ENCODE measurements at places on chromosomes 5 and 9. TPM values are rescaled to one million over a fixed set of nuclear protein-coding genes. Genes with fewer than 3 reads are reported as not detected.
A peak's percentile ranks its signal among the peaks of the same experiment; 100 is the strongest.

DNA sequence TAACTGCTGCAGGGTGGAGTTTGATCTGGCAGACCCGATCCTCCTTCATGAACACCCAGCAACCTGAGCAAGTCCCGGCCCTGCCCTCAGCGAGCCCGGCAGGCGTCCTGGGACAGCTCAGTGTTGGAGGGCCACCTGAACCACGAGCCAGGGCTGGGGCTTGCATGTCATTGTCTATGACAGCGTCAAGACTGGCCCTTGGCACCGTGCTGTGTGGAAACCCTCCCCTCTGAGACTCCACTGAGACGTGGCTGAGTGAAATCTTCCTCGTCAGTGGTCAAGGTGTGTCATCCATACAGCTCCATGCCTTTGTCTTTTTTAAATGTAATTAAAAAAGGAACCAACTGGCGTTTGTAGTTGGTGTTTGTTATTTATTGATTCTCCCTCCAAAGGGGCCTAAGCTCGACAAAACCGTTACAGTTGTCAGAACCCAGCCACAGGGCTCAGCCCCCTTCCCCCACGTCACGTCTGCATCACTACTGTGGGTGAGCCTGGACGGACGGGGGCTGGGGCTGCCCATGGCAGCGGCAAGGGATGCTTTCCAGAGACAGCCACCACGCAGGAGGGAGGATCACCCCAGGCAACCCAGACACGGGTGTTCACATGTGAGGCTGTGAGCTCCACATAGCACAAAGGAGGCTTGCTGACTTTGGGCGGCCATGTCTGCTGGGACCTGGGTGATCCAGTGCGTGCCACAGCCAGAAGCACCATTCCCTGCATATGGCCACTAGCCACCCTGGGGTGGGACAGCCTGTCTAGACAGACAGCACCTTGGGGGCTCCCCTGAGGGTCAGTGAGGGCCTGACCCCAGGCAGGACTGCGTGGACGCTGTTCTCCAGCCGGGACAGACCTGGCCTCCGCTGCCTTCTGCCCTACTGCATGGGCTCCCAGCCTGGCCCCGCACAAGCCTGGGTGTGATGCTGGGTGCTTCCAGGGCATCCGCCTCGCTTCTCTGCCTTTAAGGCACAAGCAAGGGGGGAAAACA is 7.3 kb downstream of the UCK1 start:
- DNase-seq, result no peak

- DNase-seq, result no peak
Observed at GRCh38 chr9:93149361-93149760, 15.3 kb upstream of the NINJ1 start.

DNA sequence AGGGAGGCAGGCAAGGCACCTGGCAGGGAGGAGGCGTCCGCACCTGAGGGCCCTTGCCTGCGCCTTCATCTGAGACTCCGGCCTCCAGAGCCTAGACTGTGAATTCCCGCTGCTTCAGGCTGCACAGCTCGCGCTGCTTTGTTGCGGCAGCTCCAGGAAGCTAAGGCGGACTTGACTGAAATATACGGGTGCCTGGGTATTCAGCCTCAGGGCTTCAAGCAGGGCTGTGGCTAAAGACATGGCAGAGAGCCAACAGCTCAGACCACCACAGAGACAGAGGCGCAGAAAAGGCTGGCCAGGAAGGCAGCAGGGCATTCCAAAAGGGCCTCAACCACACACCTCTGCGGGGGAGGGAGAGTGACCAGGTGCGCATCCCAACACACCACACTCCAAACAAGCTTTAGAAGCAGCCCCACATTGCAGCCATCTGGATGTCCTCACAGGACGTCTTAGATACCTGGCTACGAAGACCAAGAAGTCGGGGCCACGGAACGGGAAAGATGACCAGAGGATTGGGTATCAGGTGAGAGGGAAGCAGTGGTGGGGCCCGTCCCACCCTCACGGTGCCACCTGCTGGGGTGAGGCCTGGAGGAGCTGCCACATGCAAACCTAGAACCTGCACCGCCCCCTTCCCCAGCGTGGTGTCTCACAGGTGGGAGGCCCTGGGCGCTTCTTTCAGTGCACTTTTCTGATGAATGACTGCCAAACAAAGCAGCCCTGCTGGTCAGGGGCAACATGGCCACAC is 1.7 kb upstream of the DPH7 start:
- no peak for DNase-seq

DNA sequence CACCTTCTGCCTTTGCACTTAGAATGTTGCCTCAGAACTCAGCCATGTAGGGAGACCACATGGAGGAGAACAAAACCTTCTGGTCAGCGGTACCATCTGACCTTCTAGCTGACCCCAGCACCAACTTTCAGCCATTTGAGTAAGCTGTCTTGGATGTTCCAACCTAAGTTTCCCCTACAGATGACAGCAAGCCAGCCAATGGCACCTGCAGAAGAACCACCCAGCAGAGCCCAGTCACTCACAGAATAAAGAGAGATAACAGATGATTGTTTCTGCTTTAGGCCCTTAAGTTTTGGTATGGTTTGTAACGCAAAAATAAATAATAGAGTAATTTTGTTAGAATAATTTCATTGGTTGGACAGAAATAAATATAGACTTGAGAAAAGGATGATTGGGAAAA is 10.4 kb downstream of the DNAH5 start:
- no peak for DNase-seq

GRCh38 chr5:138685193-138685745 is 68.0 kb upstream of the CTNNA1 start:
- DNase-seq, result no peak

- peak; percentile 33 for DNase-seq
Observed at GRCh38 chr5:151315998-151316597, 12.5 kb upstream of the SLC36A3 start.

DNA sequence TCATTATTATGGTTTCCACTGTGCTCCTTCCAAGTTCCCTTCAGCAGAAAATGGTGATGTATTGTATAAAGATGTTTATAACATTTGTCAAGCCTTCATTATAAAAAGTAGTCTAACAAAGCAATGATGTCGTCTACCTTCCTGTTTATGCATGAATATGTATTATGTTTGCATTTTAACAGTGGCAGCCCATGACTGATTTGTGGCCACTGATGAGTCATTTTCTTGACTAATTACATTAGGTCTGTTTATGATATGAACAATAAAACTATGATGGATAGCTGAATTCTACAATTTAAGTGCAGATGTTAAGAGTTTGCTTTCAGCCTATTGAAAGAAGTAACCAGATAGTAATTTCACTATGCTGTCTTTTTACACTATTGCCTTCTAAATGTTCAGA is 75.4 kb upstream of the ADAMTS19 start:
- no peak for DNase-seq

- no peak for DNase-seq
Observed at GRCh38 chr9:134839455-134840125, 41.0 kb upstream of the FCN2 start.

DNA sequence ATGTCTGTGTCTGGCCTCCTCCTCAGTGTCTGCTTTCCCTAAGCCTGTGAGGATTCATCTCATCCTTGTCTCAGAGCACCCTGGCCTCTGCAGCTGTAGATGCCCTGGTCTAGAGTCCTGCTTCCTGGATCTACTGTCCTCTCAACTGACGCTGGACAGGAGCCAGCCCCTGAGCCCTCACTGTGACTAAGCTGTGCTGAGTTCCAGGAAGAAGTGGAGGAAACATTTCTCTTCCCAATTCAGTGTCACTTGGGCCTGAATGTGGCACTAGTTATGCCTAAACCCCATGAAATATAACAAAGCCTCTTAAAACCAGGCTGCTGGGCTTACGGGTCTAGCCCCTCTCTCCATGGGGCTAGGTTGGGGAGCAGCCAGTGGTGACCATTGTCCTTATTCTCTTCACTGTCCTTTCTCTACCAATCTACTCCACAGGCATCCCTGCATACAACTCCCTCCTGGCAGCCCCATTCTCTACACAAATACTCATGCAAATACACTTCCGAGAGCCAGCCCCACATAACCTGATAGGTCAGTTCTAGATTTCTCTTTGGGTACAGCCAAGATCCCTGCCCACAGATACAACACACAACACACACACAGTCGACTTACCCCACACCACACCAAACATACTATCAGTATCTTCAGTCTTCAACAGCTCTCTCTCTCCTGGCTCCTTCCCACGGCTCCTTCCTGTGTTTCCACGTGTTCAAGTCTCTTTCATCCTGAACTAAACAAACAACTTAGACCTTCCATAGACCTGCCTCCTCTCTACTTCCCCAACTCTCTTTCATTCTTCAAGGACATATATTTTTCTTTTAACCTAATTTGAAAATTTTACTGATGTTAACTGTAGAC is 220.8 kb downstream of the SNX18 start:
- peak; percentile 49 for DNase-seq

DNA sequence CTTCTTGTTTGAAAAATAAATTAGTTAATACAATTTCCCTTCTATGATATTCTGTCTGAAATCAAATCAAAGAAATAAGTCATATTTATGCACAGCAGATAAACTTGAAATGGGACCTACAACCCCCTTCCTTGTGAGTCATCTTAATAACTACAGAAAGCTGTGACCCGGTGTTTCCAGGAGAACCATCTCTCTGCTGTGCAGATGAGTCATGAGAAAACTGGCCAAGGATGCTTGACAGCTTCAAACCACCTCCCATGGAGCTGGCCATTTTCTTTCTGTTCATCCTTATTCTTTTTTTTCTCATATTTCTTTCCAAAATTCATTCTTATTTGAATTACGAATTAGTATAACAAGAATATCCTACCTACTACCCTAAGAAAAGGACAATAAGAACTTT is 43.4 kb upstream of the NR4A3 start:
- DNase-seq, result peak; percentile 85

GRCh38 chr9:121249563-121249962 is 18.4 kb upstream of the GSN start:
- DNase-seq, result no peak

DNA sequence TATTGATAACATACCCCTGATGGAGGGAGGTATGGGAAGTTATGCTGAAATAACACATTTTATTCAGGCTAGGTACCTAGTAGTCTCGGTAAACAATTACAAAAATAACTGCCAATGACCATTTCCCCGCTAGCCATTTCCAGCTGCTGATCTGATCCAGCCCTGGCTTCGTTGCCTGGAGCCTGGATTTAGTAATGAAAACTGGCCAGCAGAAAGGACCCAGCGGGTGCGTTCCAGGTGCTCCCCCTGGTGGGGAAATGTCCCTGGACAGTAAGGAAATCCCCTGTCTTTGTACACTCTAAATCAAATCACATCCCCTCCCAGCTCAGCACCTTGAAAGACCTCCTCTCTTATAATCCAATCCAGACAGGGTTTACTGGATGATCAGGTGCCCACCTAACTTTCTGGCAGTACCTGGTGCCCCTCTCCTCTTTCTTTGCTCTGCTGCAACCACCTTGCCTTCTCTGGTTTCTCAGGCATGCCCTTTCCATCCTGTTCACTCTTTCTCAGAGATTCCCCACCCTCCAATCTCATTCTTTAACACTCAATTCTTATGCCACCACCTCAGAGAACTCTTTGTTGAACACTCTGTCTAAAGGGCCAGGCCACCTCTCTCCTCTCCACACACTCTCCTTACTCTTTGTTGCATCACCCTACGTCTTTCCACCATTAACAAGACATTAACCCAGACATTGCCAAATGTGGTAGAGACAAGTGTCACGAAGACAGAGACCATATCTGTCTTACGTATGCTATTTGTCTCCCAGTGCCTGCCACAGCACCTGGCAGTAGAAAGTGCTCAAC is 50.1 kb upstream of the SMAD5 start:
- peak; percentile 69 for DNase-seq

DNA sequence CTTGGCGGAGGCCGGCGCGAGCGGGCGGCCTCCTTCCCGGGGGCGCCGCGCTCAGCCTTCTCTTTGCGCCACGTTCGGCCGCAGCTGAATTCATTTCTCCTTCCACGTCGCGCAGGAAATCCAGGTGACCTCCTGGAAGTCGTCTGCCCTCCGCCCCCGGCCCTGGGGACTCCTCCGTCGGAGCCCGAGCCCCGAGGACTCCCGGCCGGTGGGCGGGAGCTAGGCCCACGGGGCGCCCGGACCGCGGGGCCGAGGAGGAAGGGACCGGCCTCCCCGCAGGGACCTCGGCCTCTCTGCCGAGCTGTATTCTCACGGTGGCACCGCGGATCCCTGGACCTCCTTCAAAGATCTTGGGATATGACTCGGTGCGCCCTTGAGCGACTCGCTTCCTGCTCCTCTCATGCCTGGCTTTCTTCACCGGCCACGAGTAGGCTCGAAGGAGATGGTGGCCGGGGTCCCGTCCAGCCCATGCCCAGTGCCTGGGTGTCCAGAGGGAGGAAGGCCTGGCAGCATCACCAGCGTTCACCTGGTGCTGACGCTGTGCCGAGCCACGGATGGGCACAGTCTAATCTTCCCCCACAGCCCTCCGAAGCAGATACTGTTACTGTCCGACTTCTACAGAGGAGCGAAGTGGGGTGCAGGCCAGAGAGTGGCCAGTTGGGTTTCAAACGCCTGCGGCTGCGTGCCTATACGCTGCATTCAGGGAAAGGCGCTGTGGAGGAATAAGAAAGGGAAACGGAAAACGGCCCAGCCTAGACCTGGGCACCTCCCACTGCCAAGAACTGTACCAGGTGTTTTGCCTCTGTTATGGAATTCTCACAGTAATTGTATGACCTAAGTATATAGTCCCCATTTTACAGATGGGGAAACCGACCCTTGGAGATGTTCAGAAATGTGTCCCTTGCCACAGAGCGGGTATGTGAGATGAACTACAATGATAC is 47.3 kb downstream of the PAX5 start:
- no peak for DNase-seq

GRCh38 chr5:156274453-156274852 is 52.5 kb upstream of the SGCD start:
- no peak for DNase-seq

GRCh38 chr5:143985832-143986515 is 174.0 kb downstream of the HMHB1 start:
- DNase-seq, result peak; percentile 39

- DNase-seq, result peak; percentile 87
Observed at GRCh38 chr5:38601863-38602298, 45.4 kb upstream of the LIFR start.

DNA sequence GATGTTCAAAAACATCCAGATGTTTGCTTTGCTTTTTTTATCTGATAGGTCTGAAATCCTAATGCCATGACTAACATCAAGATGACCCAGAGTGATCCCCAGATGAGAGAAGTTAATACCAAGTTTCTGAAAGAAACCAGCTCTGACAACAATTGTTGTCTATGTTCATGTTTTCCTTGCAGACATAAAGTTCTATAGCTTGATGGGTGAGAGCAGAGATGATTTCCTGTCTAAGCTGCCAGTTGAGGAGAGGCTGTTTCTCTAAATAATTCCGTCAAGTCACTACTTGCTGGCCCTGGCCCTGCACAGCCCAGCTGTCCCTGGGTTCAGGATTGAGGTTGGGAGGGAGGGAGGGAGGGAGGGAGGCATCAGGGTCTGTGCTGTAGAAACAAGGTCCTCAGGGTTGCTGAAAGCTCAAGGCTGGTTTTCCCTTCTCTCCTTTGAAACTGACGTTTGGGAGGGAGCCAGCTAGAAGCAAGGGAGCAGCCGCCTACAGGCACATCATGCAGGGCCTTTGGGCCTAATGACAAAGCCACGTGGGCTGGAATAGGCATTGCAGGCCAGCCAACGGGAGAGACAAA is 3.9 kb downstream of the SPARC start:
- no peak for DNase-seq

- DNase-seq, result no peak
Observed at GRCh38 chr5:122639864-122640263, 135.0 kb upstream of the SNX2 start.

Gene SPATA9
- 0.20 TPM for total RNA-seq

Gene LCN12
- total RNA-seq, result 0.40 TPM

Gene PHF24
- total RNA-seq, result not detected

Gene SPINK4
- total RNA-seq, result not detected

Gene LRRC19
- total RNA-seq, result not detected

Gene CCDC69
- 1.6 TPM for total RNA-seq

Gene ZNF883
- 6.8 TPM for total RNA-seq

Gene SHROOM1
- 3.3 TPM for total RNA-seq

Gene OR1J2
- not detected for total RNA-seq

Gene FANCG
- total RNA-seq, result 13.0 TPM

Gene DAB2
- 117 TPM for total RNA-seq

Gene NR2F1
- 3.4 TPM for total RNA-seq

Measured in renal cortical epithelial cell (primary cell).